Osteoblast (primary cell): ENCODE measurements at places on chromosomes 5 and 9.

GRCh38 chr9:131257266-131258025, 18.9 kb downstream of the FAM78A start:
- H3K27ac ChIP-seq = no peak overlapping the region
- no peaks in the 10 kb centered on the region for H3K27me3 ChIP-seq
- DNase-seq = peak; percentile 51
- no peak overlapping the region for H3K4me3 ChIP-seq

DNA sequence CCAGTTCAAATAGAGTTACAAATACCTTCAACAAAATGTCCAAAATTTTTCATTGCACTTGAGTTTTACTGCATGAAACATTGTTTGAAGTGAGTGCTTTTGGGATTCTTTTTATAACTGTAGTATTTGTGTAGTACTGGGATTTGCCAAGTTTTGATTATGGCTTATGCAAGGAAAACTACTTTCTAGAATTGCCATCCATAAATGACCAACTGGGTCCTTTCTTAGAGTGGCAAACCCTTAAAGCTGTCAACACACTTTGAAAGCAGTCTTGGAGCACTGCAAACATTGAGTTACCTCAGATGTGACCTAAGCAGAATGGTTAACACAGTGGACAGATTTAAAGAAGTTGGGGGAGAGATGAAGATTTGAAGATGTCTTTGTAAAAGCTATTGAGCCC, 379.6 kb upstream of the ZNF608 start:
- no peaks in the 10 kb centered on the region for H3K36me3 ChIP-seq
- no peaks in the 10 kb centered on the region for H3K4me1 ChIP-seq
- no peak for DNase-seq
- no peaks in the 10 kb centered on the region for H3K27me3 ChIP-seq
- no peak overlapping the region for H3K4me3 ChIP-seq

- H3K27me3 ChIP-seq = peaks cover 26% of the 10 kb centered on the region
- no peaks in the 10 kb centered on the region for H3K36me3 ChIP-seq
- H3K4me1 ChIP-seq = peaks cover 14% of the 10 kb centered on the region
These were observed 125.1 kb downstream of the PDE4D start for GRCh38 chr5:59768152-59769040.

- DNase-seq = no peak
- no peaks in the 10 kb centered on the region for H3K27me3 ChIP-seq
- no peaks in the 10 kb centered on the region for H3K4me1 ChIP-seq
- H3K4me3 ChIP-seq = no peak overlapping the region
- H3K27ac ChIP-seq = no peak overlapping the region
These were observed 125.5 kb upstream of the RASGRF2 start for GRCh38 chr5:80834710-80835109.

- H3K4me3 ChIP-seq = no peak overlapping the region
- H3K4me1 ChIP-seq = no peaks in the 10 kb centered on the region
- no peak overlapping the region for H3K27ac ChIP-seq
- no peaks in the 10 kb centered on the region for H3K36me3 ChIP-seq
- DNase-seq = no peak
These were observed 481.9 kb downstream of the ARHGEF28 start for GRCh38 chr5:74107899-74108298.

GRCh38 chr9:99114846-99115500, 10.1 kb downstream of the TGFBR1 start:
- no peak for DNase-seq
- peaks cover 9% of the 10 kb centered on the region for H3K4me1 ChIP-seq
- H3K27me3 ChIP-seq = no peaks in the 10 kb centered on the region
- H3K4me3 ChIP-seq = no peak overlapping the region

GRCh38 chr5:152864447-152864846, 459.4 kb upstream of the NMUR2 start:
- H3K4me1 ChIP-seq = no peaks in the 10 kb centered on the region
- no peak for DNase-seq
- no peaks in the 10 kb centered on the region for H3K27me3 ChIP-seq
- no peak overlapping the region for H3K4me3 ChIP-seq
- H3K27ac ChIP-seq = no peak overlapping the region

DNA sequence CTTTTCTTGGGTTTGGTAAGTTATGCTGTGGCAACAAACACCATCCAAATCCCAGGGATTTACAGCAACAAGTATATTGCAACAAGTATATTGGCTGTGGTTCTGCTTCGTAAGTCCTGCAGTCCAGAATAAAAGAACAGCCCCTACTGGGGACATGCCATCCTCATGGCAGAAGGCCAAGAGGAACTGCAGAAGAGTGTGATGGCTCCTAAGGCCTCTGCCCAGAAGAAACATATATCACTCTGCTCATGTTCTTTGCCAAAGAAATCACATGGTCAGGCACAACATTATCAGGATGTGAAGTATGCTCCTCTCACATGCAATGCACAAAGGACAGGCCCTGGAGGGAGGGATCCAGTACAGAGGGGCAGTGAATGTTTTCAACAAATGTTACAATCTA, 159.6 kb upstream of the TAS2R1 start:
- DNase-seq = no peak
- H3K27me3 ChIP-seq = peaks cover 3% of the 10 kb centered on the region
- H3K27ac ChIP-seq = no peak overlapping the region
- no peak overlapping the region for H3K4me3 ChIP-seq

DNA sequence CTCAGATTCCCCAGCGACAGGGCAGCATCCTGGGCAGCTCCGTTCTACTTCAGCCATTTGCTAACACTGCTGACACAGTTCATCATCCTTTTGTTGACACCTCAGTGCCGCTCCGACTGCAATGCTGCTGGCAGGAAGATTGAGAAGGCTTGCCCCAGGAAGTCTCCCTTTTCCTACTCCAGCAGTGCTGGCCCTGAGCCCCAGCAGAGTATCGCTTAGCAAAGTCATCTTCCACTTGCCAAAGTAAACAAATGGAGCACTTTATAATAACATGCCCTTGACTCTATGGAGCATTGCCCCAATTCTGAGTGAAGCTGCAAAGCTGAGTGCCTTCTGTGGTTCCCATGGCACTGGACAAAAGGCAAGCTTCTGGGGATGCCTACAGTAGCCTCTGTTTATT, 32.2 kb downstream of the PRLR start:
- no peak overlapping the region for H3K27ac ChIP-seq
- H3K36me3 ChIP-seq = no peaks in the 10 kb centered on the region
- DNase-seq = no peak
- no peak overlapping the region for H3K4me3 ChIP-seq

- H3K27me3 ChIP-seq = no peaks in the 10 kb centered on the region
- no peaks in the 10 kb centered on the region for H3K36me3 ChIP-seq
- peak overlapping the region; percentile 97 for H3K27ac ChIP-seq
- no peak overlapping the region for H3K4me3 ChIP-seq
- DNase-seq = peak; percentile 90
These were observed 89.9 kb downstream of the SH3TC2 start for GRCh38 chr5:148972974-148973374.

DNA sequence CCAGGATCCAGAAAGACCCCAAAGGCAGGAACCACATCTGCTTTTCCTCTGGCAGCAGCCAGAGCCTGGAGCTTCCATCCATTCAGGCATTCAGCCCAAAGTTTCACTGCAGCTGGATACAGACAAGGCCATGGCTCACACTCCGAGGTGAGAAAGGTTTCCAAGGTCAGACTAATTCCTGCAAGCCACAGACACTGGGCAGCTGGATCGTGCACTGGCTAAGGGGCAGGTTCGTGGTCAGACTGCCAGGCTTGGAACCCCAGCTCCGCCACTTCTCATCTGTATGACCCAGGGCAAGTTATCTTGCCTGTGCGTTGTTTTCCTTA, 36.9 kb downstream of the SPOCK1 start:
- DNase-seq = no peak
- no peaks in the 10 kb centered on the region for H3K27me3 ChIP-seq
- H3K4me1 ChIP-seq = peaks cover 28% of the 10 kb centered on the region
- peaks cover 7% of the 10 kb centered on the region for H3K36me3 ChIP-seq
- no peak overlapping the region for H3K4me3 ChIP-seq

DNA sequence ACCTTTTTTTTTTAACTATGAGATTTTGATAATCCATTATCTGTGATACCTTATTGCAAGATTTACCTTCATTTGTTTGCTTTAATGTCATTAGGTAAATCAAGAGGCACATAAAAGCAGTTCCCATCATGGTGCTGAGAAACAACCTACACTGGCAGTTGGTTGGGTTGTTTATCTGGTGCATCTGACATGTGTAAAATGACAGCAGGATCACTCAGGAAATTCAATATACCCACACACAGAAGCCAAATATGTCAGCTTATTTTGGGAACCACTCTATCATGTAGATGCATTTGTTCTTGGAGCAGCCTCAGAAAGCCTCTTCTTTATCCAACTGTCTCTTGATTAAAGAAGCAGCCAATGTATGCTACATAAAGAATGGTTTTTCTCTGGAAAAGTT, 7.8 kb upstream of the CCDC192 start:
- peaks cover 7% of the 10 kb centered on the region for H3K4me1 ChIP-seq
- DNase-seq = no peak
- H3K36me3 ChIP-seq = no peaks in the 10 kb centered on the region
- H3K27me3 ChIP-seq = no peaks in the 10 kb centered on the region

DNA sequence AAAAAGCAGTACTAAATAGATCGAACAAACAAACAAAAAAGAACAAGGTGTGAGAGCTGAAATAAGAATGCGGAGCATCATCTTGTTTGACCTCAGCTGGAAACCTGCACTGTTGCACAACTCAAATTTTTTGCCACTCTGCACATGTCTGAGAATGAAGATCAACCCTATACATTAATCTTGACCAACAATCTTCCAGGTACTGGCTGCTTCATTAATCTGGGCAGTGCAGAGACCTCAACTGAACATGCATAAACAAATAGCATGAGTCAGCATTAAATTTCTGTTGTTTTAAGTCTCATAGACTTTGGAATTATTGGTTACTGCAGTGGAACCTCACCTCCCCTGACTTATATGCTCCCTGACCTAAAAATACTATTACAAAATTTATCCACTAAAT, 114.6 kb upstream of the FTMT start:
- H3K36me3 ChIP-seq = no peaks in the 10 kb centered on the region
- H3K27ac ChIP-seq = no peak overlapping the region
- H3K4me1 ChIP-seq = no peaks in the 10 kb centered on the region
- DNase-seq = no peak

DNA sequence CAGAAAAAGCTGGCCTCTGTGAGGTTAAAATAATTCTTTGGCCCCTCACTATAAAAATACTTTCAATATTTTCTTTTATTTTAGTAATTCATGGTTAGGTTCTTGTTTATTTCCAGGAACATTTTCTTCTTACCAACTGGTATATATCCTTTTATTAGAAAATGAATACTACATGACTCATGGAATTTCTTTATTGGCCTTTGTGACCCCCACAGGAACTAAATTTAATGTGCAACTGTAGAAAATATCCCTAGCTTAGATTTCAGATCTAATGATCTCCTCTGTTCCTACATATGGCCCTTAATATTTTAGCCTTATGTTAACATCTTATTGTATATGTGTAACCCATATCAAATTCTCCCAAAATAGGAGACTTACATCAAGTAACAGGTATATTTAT, 429.9 kb downstream of the NR2F1-AS1 start:
- H3K4me3 ChIP-seq = no peak overlapping the region
- peaks cover 20% of the 10 kb centered on the region for H3K4me1 ChIP-seq
- H3K27me3 ChIP-seq = no peaks in the 10 kb centered on the region
- H3K36me3 ChIP-seq = no peaks in the 10 kb centered on the region
- peak overlapping the region; percentile 17 for H3K27ac ChIP-seq

DNA sequence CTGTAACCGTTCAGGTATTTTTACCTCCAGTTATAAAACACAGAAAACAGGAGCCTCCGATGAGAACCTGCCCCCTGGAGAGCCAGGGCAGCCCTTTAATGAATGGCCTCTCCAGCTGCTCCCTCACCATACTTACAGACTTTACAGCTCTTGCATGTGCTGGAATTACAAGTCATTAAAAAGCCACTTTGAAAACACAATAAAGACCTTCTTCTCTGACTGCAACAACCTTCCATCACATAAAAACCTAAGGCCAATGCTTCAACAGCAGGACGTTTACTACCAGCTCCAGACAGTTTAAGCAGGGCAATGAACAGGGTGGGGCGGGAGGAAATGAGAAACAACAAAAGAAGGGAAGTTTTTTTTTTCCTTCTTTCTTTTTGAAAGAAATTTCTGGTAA, 213.8 kb downstream of the MLLT3 start:
- DNase-seq = peak; percentile 32
- H3K27ac ChIP-seq = no peak overlapping the region
- no peak overlapping the region for H3K4me3 ChIP-seq
- H3K27me3 ChIP-seq = no peaks in the 10 kb centered on the region
- no peaks in the 10 kb centered on the region for H3K36me3 ChIP-seq

GRCh38 chr5:19256036-19256435, 732.0 kb downstream of the CDH18 start:
- no peak for DNase-seq
- no peak overlapping the region for H3K4me3 ChIP-seq

DNA sequence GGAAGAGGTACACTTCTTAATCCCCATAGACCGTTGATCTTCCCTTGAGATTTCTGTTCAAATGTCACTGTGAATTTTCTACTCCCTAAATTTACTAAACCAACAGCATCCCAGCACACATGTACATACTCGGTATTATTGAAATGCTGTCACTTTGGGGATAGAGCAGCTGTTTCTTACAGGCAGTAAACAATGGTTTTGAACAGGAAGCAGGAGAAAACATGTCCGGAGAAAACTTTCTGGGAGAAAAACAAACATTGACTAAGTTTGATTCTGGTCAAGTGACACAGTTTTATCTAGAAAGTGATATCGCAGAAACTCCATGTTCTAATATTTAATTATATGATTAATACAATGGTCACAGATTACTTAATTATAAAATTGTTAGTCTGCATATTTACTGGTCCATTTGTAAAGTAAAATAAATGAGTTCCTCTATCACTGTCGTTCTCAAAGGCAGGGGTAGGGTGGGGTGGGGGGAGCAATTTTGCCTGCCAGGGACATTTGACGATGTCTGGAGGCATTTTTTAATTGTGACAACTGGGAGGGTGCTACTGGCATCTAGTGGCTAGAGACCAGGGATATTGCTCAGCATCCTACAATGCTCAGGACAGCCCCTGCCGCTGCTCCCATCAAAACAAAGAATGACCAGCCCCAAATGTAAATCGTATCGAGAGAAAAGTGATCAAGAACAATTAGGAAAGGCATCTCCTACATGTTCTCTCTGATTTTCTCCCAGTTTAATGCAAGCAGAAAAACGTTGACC, 12.2 kb downstream of the TAS2R1 start:
- H3K36me3 ChIP-seq = no peaks in the 10 kb centered on the region
- no peak for DNase-seq
- no peak overlapping the region for H3K4me3 ChIP-seq
- H3K4me1 ChIP-seq = peaks cover 17% of the 10 kb centered on the region

DNA sequence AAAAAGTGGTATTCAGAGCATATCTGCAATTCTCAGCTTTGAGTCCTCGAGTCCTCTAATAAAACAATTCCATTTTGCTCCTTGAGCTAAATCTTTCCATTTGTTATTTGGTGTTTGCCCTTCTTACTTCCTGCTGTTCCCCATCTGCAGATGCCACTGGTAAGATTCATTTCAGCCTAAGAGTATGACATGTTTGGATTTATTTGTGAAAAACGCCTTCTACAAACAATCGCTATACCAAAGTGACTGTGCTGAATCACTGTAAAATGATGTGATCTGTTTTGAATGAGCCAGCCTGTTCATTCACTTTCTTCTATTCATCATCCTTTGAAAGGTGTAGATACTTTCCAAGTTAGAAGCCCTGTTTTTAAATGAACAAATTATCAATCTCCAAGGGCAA, 27.7 kb downstream of the KCTD16 start:
- H3K36me3 ChIP-seq = no peaks in the 10 kb centered on the region
- DNase-seq = no peak
- H3K27ac ChIP-seq = peak overlapping the region; percentile 3
- H3K4me3 ChIP-seq = peak overlapping the region; percentile 8

- no peaks in the 10 kb centered on the region for H3K4me1 ChIP-seq
- H3K4me3 ChIP-seq = no peak overlapping the region
- H3K36me3 ChIP-seq = no peaks in the 10 kb centered on the region
These were observed 435.8 kb upstream of the CLINT1 start for GRCh38 chr5:158294701-158295100.
